CD4-positive, alpha-beta memory T cell (primary cell): ENCODE measurements at places on chromosomes 2 and 18.
A peak's percentile ranks its signal among the peaks of the same experiment; 100 is the strongest.

DNA sequence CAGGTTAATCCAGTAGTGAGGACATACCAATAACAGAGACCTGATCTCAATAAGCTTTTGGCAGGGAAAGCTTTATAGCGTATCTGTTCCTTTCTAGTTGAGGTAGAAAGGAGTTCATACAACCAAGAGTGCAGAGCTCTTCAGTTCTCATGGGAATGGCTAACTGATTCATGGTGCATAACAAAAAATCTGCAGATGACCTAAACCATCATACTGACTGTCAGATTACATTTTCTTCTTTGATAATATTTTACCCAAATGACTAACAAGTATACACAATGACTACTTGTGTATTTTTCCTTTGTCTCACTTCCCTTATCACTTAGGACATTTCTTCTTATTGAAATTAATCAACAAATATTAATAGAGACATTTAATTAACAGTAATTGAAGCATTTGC lies 140.0 kb upstream of the SERTAD2 start:
- DNase-seq: no peak

DNA sequence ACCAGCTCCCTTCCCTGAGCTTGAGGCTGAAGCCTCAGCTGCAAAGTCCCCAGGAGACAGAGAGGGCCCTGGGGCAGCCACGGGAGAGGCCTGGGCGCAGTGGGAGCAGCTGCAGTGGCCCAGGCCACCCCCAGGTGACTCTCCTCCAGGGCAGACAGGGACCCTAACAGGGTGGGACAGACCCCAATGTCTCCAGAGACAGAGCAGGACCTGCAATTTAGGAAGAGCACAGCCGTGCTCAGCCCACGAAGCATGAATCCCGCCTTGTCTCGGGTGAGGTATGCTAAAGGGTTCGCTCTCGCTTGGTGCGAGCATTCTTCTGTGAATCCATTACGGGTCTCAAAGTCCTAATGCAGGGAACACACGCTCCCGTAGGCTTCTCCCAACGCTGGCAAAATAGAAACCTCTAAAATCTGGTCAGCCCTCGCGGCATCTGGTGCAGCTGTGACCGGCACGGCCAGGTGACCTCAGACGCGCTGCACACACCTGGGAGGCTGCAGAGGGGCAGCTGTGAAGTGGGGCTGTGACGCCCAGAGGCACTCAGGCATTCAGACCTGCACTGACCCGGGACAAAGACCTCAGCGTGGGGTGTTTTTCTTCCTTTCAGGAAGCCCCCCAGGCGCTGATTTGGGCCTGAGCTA lies 12.6 kb downstream of the MBP start:
- DNase-seq: no peak

GRCh38 chr2:26595146-26595545 lies 46.0 kb downstream of the CIB4 start:
- no peak for DNase-seq

DNA sequence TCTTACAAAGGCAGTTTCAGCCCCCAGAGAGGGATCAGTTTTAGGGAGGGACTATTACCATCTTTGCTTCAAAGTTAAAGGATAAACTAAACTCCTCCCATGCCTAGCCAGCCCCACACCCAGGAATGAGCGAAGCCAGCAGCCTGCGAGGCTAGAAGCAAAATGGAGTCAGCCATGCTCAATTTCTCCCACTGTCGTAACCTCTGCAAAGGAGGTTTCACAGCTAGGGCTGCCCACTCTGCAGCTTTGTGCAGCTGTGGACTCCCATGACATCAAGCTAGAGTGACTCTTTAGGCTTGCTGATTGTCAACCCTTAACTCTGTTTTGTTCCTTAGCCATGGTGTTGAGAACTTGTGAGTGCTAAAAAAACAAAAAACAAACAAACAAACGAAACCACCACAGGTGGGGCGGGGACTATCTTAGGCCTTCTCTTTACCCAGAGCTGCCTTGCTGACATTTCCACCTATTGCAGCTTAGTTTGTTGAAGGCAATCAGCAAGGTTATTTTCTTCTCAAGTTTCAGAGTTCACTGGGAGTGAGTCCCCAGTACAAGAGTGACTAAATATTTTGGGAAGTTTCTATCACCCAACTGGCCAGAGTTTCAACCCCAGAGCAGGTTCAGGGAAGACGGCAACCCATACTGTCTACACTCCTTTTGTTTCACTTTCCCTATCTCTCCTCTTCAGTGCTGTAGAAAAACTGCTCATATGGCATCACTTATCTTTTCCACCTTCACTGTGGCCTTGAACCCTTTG lies 592.1 kb downstream of the XIRP2 start:
- no peak for DNase-seq

DNA sequence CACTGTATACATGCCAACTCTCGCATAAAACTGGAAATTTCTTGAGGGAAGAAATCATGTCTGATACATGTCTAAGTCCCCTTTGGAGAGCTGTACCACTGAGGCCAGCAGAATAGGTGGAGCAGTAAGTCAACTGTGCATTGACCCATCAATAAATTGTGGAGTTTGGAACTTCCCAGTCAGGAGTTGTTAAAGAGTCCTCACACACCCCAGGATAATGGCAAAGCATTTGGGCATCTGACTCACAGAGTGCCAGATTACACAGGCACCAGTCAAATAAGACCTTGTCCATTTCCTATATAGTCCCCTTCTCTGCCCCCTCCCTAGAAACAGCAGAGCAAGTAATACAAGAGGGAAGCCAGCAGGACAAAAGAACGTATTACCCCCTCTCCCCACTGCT lies 10.4 kb downstream of the VSNL1 start:
- DNase-seq: no peak

DNA sequence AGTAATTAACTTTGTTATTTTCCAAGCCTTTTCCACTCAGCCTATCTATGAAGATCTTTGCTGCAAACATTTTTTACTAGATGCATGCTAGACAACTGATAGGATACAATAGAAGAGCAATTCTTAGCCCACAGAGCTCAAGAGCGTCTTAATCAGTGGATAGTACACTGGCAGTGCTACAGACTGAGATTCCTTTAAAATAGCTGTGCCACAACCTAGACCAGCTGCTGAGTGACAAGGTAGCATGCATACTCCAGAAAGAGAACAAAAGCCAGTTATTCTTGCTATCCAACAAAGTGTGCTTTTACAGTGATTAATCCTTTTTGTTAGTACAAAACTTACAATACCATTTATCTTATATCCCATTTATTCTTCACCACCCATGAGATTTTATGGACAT lies 507.9 kb upstream of the SYT4 start:
- DNase-seq: no peak

DNA sequence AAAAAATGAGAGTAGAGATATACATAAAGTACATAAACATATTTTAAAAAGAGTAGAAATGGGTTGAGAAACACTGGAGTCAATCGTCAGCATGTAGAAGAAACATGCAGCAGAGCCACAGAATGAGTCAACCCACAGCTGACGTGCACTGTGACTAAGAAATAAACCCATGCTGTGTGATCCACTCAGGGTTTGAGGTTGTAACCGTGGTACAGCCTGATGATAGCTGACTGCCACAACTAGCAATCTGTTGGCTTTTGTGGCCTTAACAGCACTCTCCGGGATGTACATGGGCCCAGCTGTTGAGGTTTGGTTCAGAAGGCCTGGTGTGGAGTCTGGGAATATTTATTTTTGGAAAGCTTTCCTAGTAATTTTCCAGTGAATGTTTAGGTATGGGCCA lies 554.4 kb upstream of the MEX3C start:
- no peak for DNase-seq

DNA sequence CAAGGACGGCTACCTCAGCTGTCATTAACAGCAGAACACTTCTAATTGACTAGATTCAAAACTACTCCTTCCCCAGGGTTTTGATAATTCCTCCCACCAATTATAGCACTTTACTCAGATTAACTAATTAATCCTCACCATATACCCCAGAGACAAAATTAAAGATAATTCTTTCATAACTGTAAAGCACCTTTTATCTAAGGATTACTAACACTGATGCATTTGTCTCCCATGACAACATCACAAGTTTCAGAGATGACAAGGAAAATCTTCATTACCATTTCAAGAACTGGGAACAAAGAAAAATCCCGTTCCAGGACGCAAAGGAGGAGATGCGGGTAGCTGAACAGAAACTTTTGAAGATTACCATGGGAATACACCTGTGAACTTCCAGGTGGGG lies 129.4 kb upstream of the ITGA6 start:
- DNase-seq: no peak

GRCh38 chr18:57423821-57424220 lies 11.4 kb upstream of the ONECUT2 start:
- DNase-seq: no peak

- no peak for DNase-seq
These were observed 75.3 kb upstream of the NPAS2 start for GRCh38 chr2:100744589-100744988.

GRCh38 chr2:201144101-201145051 lies 28.4 kb downstream of the CFLAR start:
- no peak for DNase-seq

DNA sequence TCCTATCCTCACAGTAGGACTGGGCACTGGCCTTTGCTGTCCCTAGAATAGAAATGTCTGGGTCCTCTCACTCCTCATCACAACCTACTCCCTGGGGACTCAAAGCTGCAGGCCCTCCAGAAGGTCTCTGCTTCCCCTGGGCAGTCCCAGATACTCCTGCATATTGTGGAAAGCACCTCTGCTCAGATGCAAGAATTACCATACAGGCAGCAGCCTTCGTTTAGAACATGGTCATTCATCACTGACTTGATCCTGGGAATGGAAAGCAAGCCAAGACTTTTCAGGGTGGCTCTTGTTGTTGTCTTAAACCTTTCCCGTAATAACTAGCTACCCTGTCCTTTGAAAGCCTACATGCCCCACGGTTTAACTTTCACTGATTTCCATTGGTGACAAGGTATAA lies 53.1 kb upstream of the NPAS2 start:
- no peak for DNase-seq

DNA sequence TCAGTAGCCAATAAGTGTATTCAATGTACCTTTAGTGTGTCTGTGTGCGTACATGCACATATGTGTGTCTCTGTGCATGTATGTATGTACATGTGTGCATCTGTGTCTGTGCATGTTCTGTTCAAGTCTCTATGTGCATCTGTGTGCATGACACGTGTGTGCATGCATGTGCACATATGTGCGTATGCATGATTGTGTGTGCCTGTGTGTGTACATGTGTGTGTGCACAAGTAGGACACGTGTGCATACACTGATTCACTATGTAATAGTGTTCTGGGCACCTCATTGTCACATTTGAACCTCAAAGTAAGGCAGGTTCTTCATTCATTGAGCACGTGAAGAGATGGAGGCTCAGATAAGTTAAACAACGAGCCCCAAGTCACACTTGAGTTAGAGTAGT lies 142.6 kb upstream of the COPS8 start:
- DNase-seq: no peak

GRCh38 chr2:160427629-160428404 lies 65.8 kb downstream of the RBMS1 start:
- DNase-seq: peak; percentile 65

- DNase-seq: no peak
These were observed 93.6 kb downstream of the HDAC4 start for GRCh38 chr2:239307221-239307569.

- DNase-seq: no peak
These were observed 428 bp upstream of the MAP3K20 start for GRCh38 chr2:173075056-173075780.

DNA sequence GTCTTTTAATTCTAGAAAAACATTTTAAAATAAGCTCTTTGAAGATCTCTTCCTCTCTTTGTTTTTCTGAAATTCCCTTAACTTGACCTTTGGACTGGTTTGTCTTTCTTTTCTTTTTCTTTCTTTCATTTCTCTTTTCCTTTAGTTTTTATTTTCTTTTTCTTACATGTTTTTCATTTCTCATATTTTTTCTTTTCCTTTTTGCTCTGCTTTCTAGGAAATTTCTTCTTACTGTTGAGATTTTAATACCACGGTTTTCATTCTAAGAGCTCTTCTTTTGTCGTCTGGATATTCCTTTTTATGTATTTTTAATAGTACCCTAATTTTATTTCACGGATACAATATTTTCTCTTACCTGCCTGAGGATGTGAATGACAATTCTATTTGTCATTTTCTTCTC lies 337.8 kb downstream of the AGPS start:
- no peak for DNase-seq

- DNase-seq: no peak
These were observed 149.4 kb upstream of the PTPRM start for GRCh38 chr18:7417727-7418126.

- DNase-seq: no peak
These were observed 176.5 kb downstream of the RBM43 start for GRCh38 chr2:151085181-151085611.

DNA sequence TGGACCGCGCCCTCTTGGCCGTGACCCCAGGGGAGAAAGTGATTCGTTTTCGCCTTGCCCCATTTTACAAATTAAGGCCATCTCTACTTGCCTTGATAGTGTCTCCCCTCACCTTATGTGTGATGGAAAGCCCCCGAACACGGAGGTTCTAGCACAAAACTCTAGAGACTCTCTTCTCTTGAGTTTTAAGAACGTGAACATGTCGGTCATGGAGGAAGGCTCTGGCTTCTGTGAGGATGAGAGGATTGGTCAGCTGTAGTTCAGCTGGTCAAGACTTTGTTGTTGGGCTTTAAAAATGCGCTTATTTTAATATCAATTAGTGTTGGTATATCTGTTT lies 828 bp downstream of the DYNC1I2 start:
- DNase-seq: no peak

DNA sequence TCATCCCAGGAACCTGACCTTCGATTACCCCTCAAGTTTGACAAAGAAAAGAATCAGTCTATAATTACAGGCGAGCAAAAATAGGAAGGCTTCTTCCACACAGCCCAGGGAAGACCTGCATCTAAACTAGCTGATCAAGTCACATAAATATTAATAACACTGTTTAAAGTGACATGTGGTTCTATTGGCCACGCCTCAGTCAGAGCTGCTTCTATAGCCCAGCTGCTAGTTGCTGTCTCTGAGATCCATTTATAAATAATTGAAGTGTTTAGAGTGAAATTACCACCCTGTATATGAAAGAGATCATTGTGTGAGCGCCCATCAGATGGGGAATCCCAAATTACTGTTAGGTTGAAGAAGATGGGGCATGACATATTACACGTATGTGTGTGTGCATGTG lies 426.0 kb downstream of the CDH2 start:
- no peak for DNase-seq

GRCh38 chr2:239277401-239278085 lies 123.3 kb downstream of the HDAC4 start:
- no peak for DNase-seq

- peak; percentile 52 for DNase-seq
These were observed 81.5 kb upstream of the STON1 start for GRCh38 chr2:48448274-48449061.

DNA sequence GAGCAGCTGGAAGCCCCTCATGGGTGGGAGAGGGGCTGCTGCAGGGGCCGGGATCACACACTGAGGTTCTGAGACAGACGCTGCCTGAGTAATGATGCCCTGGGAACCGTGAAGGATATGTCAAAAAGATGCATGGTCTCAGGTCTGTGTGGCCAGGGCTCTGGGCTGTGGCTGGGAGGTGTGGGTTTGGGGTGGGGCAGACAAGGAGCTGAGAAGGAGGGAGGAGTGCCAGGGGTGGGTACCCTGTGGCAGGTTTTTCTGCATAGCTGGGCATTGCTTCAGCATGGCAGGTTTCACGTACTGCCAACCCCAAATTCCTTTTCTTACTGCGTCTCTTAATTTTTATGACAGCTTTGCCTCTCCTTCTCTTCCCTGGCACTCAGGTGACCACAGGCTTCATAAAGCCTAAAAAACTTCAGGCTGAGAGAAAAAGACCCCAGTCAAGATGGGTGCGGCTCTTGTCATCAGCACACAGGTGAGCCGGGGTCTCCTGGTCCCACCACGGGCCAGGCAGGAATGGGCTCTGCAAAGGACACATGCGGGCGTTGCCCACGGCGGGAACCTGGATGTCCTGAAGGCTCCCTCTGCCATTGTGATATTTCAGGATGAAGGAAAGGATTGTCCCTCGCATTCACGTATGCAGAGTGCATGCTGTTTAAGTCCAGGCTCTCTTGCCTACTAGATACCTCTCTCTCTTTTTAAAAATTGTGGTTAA lies 18.0 kb downstream of the MALL start:
- DNase-seq: no peak
